ENCODE measurements at places on chromosomes 6 and 20. TPM values are rescaled to one million over a fixed set of nuclear protein-coding genes. Genes with fewer than 3 reads are reported as not detected.
A peak's percentile ranks its signal among the peaks of the same experiment; 100 is the strongest.

DNA sequence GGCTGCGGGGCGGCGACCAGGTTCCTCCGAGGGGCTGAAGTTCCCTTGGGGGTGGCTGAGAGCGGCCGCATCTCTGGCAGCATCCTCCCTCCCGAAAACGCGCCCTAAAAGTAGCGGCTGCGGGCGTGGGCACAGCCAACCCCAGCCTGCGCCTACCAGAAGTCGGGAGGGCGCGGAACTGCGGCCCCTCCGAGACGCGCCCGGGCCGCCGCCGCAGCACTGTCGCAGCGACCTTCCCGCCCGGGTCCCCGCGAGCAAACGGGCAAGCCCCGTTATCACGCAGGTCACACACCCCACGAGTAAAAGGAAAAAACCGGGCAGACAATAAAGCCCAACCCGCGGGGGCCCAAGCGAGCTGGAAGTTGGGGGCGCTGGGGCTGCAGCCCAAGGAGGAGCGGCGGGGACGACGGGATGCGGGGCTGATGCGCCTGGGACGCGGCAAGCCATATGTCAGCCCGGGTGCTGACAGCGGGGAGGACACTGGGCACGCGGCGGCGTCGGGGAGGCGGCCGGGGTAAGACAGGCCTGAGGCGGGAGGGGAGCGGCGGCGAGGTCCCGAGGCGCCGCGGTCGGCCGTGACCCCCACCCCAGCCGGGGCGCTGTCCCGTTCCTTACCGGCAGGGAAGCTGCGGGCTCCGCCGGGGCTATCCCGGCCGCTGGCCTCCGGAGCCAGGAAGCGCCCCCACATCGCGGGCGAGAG is 659 bp downstream of the CEP85L start:
- H3K4me1 ChIP-seq = peaks cover 4% of the 10 kb centered on the region
- peak overlapping the region; percentile 71 for H3K4me3 ChIP-seq

DNA sequence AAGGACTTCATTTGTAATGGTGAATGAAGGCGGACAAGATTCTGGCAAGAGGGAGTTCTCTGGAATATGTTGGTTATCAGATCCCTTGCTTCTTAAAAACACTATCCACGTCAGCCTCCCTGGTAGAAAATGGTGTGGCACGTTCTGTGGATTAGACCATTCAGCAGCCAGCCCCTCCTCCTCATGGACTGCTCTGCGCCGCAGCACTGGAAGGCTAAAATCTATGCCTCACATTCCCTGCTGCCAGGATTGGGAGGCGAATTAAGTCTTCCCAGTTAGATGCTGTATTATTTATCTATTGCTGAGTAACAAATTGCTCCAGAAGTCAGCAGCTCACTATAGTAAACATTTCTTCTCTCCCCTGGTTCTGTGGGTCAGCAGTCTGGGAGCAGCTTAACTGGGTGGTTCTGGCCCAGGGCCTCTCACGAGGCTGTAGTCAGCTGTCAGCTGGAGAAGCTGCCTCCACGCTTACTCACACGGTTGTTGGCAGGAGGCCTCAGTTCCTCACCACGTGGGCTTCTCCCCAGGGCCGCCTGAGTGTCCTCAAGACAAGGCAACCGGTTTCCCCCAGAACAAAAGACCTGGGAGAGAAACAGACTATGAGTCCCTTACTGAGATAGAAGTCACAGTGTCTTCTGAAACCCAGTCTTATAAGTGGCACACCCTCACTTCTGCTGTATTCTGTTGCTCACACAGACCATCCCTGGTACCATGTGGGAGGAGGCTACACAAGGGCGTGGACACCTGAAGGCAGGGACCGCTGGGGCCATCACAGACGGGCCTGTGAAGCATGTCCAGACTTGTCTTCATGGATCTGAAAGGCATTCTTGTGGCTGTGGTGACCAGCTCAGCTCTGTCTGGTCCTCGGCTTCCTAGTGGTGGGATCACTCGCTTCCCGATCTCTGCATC is 101.0 kb downstream of the NRN1 start:
- H3K4me3 ChIP-seq = no peak overlapping the region
- no peaks in the 10 kb centered on the region for H3K27me3 ChIP-seq
- DNase-seq = no peak
- no peaks in the 10 kb centered on the region for H3K36me3 ChIP-seq
- H3K27ac ChIP-seq = no peak overlapping the region

GRCh38 chr20:34705397-34706301 is 1.5 kb downstream of the TP53INP2 start:
- no peaks in the 10 kb centered on the region for H3K27me3 ChIP-seq
- H3K27ac ChIP-seq = peak overlapping the region; percentile 99
- no peaks in the 10 kb centered on the region for H3K36me3 ChIP-seq
- peaks cover 40% of the 10 kb centered on the region for H3K4me1 ChIP-seq
- DNase-seq = peak; percentile 80

DNA sequence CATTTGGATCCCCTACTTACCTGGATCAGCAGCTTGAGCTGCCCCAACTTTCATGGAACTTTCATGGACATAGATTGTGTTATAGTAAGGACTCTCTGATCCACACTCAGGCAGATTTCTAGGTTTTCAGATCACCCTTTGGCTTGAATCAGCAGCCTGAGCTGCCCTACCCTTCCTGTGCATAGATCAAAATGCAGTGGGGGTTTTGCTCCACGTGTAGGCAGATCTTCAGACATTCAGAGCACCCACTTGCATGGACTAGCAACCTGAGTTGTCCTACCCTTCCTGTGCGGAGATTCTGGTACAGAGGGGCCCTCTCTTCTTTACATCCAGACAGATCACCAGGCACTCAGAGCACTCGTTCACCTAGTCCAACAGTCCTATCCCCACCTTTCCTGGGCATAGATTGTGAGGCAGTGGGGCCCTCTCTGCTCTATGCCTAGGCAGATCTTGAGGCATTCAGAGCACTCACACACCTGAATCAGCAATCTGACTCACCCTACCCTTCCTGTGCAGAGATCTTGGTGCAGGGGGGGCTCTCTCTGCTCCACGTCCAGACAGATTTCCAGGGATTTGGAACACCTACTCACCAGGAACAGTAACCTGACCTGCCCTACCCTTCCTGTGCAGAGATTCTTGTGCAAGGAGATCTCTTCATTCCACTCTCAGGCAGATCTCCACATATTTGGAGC is 705.2 kb upstream of the NRSN1 start:
- no peaks in the 10 kb centered on the region for H3K27me3 ChIP-seq
- H3K4me3 ChIP-seq = no peak overlapping the region
- H3K4me1 ChIP-seq = no peaks in the 10 kb centered on the region
- no peaks in the 10 kb centered on the region for H3K36me3 ChIP-seq
- no peak overlapping the region for H3K27ac ChIP-seq

DNA sequence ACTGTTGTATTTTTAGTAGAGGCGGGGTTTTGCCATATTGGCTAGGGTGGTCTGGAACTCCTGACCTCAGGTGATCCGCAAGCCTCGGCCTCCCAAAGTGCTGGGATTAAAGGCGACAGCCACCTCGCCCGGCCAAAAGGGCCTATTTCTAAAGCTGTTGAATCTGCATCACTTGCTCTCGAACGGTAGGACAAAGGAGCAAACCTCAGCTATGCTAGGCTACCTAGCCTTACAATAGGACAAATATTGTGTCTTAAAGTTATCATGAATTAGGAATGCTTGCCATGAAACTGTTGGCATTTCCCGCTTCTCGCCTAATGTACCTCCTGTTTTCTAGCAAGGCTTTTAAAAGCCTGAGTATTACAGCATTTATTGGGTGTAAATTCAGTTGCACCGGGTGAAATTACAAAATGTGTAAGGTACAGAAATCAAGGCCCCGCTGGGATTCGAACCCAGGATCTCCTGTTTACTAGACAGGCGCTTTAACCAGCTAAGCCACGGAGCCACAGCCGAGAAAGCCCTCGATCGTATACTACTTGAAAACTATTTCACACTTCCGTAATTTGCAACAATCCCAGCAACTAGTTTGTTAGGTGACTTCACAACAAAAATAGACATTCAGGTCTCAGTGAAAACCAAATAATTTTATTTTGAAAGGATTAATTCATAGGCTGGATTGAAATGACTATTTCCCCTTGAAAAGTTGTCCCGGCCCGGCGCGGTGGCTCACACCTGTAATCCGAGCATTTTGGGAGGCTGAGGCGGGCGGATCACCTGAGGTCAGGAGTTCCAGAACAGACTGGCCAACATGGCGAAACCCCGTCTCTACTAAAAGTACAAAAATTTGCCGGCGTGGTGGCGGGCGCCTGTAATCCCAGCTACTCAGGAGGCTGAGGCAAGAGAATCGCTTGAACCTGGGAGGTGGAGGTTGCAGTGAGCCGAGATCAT is 211.6 kb upstream of the ZNF184 start:
- no peaks in the 10 kb centered on the region for H3K27me3 ChIP-seq
- H3K4me3 ChIP-seq = no peak overlapping the region
- peak; percentile 66 for DNase-seq
- no peaks in the 10 kb centered on the region for H3K4me1 ChIP-seq

Gene ZNF831
- total RNA-seq = not detected

DNA sequence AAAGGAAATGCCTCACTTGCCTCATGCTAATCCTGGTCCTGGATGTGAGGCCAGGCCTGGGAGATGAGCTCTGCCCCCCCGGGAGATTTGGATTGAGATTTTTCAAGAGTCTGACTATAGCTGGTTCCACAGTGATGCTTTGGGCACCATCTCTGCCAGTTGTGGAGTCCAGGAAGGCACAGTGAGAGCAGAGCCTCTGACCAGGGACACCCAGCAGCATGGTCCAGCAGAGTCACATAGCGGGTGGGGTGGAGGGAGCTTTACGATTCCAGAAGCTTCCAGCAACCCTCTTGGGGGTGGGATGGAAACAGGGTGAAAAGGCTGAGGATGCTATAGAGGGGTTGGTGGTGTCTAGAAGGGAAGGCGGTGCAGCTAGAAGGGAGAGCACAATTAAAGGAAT is 8.7 kb downstream of the SLC32A1 start:
- H3K36me3 ChIP-seq = no peaks in the 10 kb centered on the region
- peaks cover 17% of the 10 kb centered on the region for H3K4me1 ChIP-seq
- peak; percentile 32 for DNase-seq
- peaks cover 9% of the 10 kb centered on the region for H3K27me3 ChIP-seq
- H3K4me3 ChIP-seq = no peak overlapping the region

Gene RGS17
- total RNA-seq = not detected

Gene CEBPB
- total RNA-seq = 160 TPM

DNA sequence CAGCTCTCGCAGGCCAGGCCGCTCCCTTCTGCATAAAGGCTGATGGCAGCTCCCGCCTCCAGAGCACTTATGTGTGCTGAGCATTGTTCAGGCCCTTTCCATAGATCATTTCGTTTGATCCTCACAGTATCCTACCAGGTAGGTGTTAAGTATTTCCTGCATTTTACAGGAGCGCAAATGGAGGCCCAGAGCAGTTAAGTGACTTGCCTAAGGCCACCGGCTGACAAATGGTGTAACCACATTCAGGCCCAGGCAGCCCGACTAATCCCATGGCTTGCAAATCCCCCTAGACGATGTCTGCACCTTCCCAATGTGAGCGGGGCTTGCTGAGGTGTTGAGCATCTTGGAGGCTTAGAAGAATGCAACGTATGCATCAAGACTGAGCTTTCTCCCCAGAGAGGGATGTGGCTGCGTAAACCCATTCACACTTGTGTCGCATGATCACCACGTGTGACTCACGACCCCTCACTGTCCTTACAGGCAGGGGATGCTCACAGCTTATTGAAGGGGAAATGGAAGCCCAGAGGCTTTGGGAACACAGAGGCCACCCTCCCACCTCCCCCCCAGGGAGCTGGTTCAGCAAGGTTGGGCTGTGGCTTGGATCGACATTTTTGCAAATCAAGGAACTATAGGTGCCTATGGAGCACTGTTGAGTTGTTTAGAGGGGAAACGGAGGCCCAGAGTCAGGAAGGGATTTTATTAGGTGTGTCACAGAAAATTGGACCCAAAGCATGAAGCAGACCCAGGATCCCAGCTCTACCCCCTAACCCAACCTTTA is 7.0 kb downstream of the BPIFB2 start:
- peaks cover 7% of the 10 kb centered on the region for H3K27me3 ChIP-seq
- no peak overlapping the region for H3K27ac ChIP-seq
- H3K4me1 ChIP-seq = no peaks in the 10 kb centered on the region
- DNase-seq = no peak

DNA sequence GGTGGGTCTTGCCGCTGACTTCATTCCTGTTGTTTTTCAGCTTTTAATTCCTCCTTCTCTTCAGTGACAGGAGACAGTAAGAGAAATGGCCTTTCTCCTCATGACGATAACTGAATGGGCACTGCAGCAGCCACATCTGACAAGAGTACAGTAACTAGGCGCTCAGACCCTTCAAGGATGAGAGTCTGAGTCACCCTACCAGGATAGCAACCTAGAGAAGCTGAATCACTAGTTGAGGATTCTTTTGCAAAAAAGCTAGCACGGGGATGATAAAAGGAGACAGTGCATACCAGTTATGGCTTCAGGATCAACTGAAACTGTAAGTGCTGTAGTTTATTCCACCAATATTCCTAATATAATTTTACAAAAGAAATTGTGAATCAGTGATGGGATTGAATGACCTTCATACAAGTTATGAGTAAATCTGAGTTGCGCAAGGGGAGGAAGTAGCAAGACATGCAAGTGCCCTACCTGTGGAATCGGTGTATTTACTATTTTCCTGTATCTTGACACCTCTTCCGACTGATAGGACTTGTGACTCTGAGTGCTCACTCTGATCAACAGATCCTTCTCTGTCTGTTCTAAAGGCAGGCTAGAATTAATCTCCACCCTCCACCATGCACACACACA is 161.8 kb upstream of the GRIK2 start:
- no peaks in the 10 kb centered on the region for H3K36me3 ChIP-seq
- H3K27ac ChIP-seq = no peak overlapping the region
- no peaks in the 10 kb centered on the region for H3K27me3 ChIP-seq
- no peaks in the 10 kb centered on the region for H3K4me1 ChIP-seq
- no peak overlapping the region for H3K4me3 ChIP-seq

- H3K27me3 ChIP-seq = no peaks in the 10 kb centered on the region
- no peak overlapping the region for H3K4me3 ChIP-seq
- H3K4me1 ChIP-seq = no peaks in the 10 kb centered on the region
- H3K27ac ChIP-seq = no peak overlapping the region
- DNase-seq = no peak
These were observed 90.3 kb downstream of the OLIG3 start for GRCh38 chr6:137403855-137404254.

Gene DLL1
- 6.6 TPM for total RNA-seq

DNA sequence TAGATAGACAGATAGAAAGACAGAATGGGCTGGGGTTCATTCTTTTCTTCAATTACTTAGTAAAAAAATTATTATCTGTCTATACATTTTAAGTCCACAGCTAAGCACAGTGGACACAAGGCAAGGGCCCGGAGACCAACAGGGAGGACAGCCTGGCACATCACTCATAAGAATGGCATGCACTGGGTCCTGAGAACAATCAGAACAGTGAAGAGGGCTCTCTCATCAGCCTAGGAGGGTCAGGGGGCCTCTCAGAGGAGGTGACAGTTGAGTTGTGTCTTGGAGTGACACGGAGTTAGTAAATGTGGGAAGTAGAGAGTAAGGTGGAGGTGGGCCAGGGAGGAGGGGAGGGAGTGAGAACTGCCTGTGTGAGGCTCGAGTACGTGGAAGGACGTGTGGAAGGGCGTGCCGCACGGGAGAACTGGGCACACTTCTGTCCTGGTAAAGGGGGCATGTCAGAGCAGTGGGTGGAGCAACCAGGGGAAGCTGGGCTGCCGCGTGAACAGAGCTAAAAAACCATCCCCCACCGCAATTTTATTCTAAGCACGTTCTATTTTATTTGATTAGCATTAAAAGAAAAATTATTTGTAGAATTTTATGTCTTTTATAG is 45.1 kb upstream of the DSP start:
- no peak overlapping the region for H3K27ac ChIP-seq
- H3K4me3 ChIP-seq = no peak overlapping the region
- no peaks in the 10 kb centered on the region for H3K27me3 ChIP-seq
- no peak for DNase-seq

Gene RAD21L1
- total RNA-seq = not detected

Gene MCM8
- 38.4 TPM for total RNA-seq

Gene HLA-DOB
- total RNA-seq = 0.61 TPM

- no peaks in the 10 kb centered on the region for H3K27me3 ChIP-seq
- DNase-seq = no peak
- no peak overlapping the region for H3K4me3 ChIP-seq
- H3K4me1 ChIP-seq = no peaks in the 10 kb centered on the region
These were observed 47.5 kb downstream of the EFCAB8 start for GRCh38 chr20:32906200-32906599.

Gene CENPQ
- total RNA-seq = 12.4 TPM

Data from Caco-2 (cell line).